ENCODE measurements at places on chromosomes 6 and 20.

- DNase-seq, result no peak
These were observed 13.8 kb downstream of the CCN5 start for GRCh38 chr20:44728801-44729443.

GRCh38 chr6:142867355-142867801 is 77.6 kb downstream of the HIVEP2 start:
- DNase-seq, result no peak

DNA sequence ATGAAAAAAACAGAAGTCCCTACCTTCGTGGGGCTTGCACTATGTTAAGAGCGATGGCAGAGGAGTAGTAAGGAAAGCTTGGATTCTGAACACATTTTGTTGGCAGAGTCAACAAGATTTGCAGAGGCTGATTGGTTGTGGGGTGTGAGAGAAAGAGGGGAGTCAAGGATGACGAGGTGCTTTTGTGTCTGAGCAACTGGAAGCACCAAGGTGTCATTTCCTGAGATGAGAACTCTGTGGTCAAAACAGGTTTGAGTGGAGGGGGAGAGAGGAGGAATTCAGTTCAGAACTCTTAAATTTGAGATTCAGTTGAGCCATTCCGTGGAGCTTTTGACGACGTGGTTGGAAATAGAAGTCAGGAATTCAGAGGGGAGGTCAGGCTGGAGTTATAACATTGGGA is 3.5 kb downstream of the OCSTAMP start:
- no peak for DNase-seq

DNA sequence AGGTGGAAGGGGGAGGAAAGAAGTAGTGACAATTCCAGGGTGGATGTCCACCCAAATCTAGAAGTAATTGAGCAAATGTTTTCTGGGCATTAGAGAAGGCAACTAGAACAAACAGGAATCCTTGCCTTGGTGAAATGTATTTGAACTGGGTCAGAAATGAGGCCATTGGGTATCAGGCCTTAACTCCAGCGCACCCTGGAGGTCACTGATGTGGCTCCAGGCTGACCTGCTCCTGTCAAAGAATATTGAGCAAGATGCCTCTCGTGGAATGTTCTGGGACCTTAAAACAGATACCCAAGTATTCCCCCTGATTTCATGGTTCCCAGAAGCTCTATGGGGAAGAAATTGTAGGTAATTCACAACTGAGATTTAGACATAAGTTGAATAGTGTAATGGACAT is 6.9 kb downstream of the HLA-DPB1 start:
- DNase-seq, result no peak

DNA sequence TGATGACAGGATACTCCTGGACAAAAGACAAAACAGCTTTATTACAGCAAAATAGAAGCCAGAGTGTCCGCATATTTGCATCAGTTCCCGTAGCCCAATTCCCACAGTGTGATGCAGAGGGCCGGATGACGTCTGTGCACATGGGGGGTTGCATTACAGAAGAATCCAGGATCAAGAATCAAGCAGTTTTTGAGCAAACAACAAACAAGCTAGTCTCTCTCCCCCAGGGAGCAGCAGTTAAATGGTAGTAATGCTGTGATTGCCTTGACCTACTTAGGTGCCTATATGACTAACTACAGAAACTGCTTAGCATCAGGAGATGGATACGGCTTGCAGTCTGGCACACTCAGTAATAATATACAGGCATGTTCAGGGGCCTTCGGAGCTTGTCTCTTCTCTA is 3.2 kb upstream of the SDHAF4 start:
- DNase-seq, result no peak

DNA sequence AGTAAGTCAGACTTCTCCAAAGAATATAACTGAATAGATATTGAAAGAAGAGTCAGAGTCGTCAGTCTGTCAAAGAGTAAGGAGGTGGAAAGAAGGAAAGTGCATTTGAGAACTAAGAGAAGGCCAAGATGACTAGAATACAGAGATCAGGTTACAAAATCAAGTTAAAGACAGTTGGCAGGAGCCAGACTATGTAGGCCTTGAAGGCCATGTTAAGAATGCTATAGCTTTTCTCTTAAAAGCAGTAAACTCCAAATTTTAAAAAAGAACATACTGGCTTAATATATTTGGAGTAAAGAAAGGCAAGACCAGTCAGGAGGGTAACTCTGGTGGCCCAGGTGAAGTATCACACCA is 68.8 kb downstream of the IBTK start:
- no peak for DNase-seq

- DNase-seq, result no peak
These were observed 15.5 kb downstream of the TXNDC5 start for GRCh38 chr6:7895125-7895423.

GRCh38 chr6:128516514-128516898 is 3.9 kb downstream of the PTPRK start:
- DNase-seq, result no peak

GRCh38 chr20:12977328-12978125 is 31.2 kb upstream of the SPTLC3 start:
- no peak for DNase-seq

DNA sequence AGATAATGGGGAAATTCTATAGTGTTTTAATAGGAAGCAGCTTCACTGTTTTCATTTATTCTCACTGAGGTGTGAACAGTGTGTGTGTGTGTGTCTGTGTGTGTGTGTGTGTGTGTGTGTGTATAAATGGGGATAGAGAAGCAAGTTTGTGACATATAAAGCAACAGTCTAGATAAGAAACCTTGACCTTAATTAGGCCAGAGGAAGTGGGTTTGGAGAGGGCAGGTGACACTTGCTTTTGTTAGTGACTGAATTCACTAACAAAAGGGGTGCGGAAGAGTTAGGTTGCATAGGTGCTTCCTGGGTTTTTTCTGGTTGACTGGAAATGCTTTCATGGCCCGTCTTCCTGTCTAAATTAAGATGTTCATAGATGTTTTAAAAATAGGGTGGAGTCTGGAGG is 515.7 kb upstream of the FLRT3 start:
- DNase-seq, result no peak

GRCh38 chr6:4778086-4778485 is 1.9 kb downstream of the CDYL start:
- no peak for DNase-seq

DNA sequence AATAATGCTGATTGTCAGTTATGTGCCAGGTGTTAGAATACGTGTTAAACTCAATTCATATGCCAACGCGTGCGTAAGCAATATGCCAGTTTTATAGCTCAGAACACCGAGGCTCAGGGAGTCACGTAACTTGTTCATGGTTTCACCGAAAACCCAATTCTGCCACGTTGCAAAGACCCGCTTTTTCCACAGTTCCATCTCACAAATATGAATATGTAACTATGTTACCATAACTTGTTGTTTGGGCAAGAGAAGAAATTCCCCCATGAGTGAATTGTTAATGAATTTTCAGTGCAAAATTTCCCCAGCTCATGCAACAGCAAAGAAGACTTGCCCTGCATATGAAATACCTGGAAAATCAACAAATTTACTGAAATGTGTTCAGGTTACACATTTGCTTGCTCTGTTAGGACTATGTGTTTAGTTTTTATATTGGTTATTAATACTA is 30.1 kb downstream of the SF3B5 start:
- no peak for DNase-seq

GRCh38 chr20:46987001-46987400 is 92.4 kb downstream of the EYA2 start:
- no peak for DNase-seq

- no peak for DNase-seq
These were observed 154.6 kb downstream of the SASH1 start for GRCh38 chr6:148497257-148497656.

DNA sequence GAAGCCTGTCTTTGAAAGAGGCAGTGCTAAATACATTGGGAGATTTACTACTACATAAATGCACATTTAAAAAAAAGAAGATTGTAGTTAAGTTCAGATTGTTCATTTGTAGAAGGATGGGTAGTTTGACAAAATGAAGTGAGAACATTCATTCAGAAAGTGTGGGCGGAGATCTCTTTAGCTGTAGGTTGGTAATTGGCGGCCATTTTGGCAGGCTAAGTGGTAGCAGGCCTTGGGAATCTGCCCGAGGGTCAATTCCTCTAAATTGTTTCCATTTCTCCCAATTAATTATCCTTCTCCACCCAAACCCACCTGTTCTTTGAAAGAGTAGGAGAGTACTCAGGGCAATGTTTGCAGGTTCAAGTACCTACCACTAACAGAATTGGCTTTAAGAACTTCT is 17.9 kb downstream of the SOX4 start:
- DNase-seq, result no peak

DNA sequence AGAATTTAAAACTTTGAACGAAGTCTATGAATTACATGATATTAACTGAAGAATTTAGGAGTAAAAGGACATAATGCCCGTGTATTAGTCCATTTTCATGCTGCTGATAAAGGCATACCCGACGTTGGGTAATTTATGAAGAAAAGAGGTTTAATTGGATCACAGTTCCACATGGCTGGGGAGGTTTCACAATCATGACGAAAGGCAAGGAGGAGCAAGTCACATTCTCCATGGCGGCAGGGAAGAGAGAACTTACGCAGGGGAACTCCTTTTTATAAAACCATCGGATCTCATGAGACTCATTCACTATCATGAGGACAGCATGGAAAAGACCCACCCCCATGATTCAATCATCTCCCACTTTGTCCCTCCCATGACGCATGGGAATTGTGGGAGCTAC is 210.6 kb downstream of the CD83 start:
- DNase-seq, result no peak

DNA sequence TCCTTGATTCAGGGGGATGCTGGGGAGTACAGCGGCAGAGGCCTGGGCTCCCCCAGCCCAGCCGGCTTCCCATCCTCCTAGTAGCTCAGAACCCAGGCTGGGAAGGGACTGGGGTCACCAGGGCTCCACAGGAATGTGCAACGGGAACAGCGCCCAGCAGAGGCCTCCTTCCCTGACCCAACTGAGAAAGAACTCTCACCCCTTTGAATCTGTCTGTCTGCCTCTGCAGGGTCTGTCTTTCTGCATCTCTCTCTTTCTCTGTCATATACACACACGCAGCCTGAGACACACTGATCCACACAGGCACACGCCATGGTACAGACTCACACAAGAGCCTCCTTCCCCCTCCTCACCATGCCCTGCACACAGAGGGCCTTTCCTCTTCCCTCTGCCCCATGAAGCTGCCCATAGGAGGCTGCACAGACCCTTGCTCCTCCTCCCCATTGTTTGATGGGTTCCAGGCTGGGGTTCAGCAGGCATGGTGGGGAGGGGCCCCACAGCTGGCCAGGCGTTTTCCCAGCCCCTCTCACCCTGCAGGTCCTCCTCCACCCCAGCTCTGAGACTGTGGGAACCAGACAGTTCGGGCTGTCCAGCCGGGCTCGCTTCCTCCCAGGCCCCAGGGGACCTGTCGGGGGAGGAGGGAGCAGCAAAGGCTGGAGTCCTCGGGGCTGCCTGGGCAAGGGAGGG is 2.8 kb downstream of the FOXS1 start:
- DNase-seq, result no peak

DNA sequence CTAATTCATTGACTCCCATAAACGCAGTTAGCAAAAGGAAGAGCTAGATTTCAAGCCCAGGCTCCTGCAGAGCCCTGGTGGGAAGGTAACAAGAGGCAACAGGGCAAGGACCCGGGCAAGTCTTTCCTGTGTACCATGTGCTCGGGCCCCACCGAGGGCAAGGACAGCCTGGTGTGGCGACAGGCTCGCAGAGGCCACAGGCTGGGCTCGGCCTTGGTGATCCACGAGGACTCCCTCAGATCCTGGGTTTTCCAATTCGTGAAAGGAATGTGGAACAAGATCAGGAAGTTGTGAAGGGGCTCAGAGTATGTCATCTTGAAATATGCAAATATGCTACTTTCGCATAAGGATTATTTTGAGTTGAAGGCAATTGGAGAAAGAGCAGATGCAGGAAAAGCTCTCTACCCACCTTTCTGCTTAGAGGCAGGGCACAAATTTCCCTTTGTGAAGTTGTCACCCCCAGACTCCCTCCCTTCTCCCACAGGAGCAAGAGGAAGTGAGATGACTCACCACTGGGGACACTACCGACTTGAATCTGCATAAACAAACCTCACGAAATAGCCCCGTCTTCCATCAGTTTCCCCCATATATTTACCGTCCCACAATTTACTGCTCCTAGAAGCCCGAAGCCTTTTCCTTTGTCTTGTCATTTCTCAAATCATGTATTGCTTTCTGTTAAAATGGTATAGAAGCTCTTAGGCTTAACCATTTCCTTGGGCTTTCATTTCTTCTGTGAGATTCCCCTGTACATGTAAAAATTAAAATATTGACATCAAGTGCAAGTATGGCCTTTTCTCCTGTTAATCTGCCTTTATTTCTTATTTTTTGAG is 79.0 kb downstream of the PSMG4 start:
- no peak for DNase-seq

- DNase-seq, result no peak
These were observed 73.1 kb upstream of the SLC22A1 start for GRCh38 chr6:160048471-160048870.
